ENCODE measurements at places on chromosomes 6 and 20.

- DNase-seq: no peak
These were observed 90.0 kb upstream of the BACH2 start for GRCh38 chr6:90386399-90387382.

GRCh38 chr6:33739571-33739970 lies 7.1 kb downstream of the IP6K3 start:
- no peak for DNase-seq

DNA sequence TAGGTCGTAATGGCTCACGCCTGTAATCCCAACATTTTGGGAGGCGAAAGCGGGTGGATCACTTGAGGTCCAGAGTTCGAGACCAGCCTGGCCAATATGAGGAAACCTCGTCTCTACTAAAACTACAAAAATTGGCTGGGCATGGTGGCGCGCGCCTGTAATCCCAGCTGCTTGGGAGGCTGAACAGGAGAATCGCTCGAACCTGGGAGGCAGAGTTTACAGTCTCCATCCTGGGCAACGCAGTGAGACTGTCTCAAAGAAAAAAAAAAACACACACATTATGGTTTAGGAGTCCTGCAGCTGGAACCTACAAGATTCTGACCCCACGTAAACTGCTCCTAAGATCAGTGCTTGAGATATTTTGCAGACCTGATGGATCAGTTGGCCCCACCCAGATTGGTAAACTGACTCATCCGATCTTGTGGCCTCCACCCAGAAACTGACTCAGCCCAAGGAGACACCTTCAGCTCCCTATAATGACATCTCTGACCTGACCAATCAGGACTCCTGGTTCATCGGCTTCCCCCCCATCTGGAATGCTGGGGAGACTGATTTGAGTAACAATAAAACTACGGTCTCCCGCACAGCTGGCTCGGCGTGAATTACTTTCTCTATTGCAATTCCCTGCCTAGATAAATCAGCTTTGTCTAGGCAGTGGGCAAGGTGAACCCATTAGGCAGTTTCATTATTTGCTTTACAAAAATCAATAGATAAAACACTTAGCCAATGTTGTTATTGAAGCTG lies 96.2 kb upstream of the BTN3A2 start:
- no peak for DNase-seq

- DNase-seq: no peak
These were observed 88.2 kb downstream of the SLC22A23 start for GRCh38 chr6:3368685-3369084.

DNA sequence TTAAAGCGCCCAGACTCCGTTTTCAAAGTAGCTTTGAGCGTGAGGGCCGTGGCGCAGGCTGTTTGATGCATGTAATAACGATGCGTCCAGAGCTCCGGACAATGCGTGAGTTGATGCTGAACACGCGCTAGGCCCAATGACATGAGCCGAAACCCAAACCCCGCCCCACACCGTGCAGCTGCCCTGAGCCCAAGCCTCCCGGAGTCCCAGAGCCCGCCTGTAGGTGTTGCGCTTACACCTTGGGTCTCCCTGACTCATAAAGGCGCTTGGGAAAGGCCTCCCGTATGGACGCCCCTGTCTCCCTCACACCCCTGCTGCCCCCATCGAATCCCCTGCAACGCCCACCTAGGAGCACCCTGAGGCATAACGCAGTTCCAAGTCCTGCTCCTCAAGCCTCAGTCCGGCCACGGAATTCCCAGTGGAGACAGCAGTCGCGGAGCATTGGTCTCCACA lies 87.6 kb downstream of the ERMARD start:
- no peak for DNase-seq

GRCh38 chr6:4342407-4343137 lies 207.2 kb upstream of the ECI2 start:
- DNase-seq: no peak

DNA sequence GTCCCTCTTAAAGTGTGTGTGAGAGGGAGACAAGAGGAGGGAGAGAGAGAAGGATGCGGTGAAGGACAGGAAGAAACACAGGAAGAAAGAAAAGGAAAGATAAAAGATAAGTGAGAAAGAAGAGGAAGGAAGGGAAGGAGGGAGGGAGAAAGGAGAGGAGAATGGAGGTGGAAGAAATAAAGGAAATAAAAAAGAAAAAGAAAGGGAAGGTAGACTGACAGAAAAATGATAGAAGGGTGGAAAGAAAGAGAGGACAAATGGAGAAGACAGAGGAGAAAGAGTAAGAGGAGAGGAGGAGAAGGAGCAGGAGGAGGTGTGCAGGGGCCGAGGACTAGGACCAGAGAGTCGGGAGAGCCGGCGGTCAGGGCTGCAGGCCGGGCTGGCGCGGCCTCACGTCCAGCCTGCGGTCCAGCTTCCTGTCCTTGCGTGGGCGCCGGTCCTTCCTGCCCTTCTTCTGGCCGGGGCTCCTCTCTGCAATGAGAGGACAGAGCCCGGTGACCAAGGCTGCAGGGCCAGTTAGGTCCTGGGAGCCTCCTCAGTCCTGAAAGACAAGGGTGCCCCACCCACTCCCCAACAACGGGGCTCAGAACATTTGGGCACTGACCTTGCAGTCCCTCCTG lies 42.0 kb downstream of the RSPO4 start:
- no peak for DNase-seq

- no peak for DNase-seq
These were observed 129.7 kb upstream of the PHACTR1 start for GRCh38 chr6:12586721-12587480.

- no peak for DNase-seq
These were observed 1.4 kb downstream of the CYB5R4 start for GRCh38 chr6:83860782-83861495.

DNA sequence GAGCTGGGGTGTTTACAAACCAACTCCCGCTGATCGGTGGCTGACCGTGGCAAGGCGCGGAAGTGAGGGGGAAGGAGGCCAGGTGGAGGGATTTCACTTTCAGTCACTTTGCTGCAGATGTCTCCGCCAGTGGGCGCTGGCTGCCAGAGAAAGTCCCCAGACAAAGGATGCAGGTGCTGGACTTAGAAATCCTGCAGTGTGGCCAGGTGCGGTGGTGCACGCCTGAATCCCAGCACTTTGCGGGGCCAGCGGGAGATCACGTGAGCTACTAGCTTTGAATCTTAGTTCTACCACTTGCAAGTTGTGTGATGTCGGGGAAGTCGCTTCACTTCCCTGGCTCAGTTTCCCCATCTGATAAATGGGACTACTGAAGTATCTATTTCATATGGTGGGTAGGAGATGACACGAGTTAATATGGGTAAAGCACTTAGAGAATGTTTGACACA lies 180.4 kb downstream of the ZNF217 start:
- peak; percentile 37 for DNase-seq

GRCh38 chr20:49685809-49686208 lies 27.9 kb downstream of the B4GALT5 start:
- DNase-seq: no peak

DNA sequence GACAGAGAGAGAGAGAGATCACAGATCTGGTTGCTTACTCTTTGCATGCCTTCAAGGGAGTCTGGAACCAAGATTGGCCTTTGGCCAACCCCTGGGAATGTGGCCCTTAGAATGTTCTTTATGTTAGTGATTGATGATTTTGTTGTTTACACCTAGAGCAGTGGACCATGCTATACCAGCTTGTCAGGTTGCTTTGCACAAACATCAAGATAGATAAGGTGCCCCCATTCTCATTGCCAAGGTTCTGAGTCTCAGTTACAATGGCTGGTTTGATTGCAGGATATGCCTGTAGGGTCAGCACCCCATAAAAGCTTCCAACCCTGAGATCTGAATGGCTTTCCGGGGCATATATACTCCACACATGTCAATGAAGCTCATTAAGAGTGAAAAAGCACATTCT lies 53.5 kb upstream of the SLC2A12 start:
- peak; percentile 33 for DNase-seq

DNA sequence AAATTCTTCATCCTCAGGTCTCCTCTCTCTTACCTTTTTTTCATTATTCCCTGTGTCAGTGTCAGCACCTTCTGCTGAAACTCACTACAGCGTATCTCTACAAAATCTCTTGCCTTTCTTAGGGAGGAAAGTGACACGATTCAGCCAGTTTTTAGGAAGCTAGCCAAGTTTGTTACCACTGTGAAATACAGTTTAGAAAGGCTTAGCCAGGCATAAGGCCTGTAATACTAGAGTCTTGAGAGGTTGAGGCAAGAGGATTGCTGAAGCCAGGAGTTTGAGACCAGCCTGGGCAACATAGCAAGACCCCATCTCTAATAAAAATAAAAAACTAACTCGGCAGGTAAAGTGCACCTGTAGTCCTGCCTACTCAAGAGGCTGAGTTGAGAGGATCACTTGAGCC lies 16.7 kb downstream of the TAB2 start:
- no peak for DNase-seq

GRCh38 chr20:2773812-2774211 lies 26.6 kb downstream of the CPXM1 start:
- no peak for DNase-seq

GRCh38 chr20:62926229-62927127 lies at the start of gene DIDO1:
DIDO1 (minus strand) TSS chr20:62926505.
- peak; percentile 87 for DNase-seq

DNA sequence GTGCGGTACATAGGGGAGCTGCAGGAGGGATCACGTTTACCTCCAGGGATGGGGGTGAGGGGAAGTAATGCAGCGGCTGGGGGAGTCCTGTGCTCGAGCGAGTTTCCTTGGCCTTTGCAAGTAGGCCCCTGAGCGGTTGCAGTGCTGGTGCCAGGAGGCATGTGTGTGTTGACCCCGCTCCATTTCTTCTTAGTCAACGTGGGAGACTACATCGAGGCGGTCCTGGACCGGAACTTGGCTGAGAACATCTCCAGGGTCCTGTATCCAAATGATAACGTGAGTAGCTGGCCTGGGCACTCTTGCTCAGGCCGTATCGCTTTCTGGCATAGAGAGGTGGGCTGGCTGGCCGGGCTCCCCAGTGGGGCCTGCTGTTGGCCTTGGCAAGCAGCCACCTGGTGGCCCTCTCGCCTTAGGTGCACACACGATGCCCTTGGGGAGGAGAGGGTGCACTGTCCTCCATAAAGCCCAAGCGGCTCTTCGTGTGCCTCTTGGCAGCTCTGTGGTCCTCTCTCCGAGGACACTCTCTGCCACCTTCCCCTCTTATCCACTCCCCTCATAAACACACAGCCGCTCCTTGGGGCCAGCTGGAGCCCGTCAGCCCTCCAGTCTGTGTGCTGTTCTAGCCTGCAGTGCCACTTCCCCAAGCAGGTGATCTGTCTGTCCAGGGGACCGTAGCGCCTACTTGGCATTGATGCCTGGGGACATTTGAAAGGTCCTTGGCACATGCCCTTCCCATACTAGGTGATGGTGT lies 29.3 kb downstream of the PYGB start:
- DNase-seq: peak; percentile 53

DNA sequence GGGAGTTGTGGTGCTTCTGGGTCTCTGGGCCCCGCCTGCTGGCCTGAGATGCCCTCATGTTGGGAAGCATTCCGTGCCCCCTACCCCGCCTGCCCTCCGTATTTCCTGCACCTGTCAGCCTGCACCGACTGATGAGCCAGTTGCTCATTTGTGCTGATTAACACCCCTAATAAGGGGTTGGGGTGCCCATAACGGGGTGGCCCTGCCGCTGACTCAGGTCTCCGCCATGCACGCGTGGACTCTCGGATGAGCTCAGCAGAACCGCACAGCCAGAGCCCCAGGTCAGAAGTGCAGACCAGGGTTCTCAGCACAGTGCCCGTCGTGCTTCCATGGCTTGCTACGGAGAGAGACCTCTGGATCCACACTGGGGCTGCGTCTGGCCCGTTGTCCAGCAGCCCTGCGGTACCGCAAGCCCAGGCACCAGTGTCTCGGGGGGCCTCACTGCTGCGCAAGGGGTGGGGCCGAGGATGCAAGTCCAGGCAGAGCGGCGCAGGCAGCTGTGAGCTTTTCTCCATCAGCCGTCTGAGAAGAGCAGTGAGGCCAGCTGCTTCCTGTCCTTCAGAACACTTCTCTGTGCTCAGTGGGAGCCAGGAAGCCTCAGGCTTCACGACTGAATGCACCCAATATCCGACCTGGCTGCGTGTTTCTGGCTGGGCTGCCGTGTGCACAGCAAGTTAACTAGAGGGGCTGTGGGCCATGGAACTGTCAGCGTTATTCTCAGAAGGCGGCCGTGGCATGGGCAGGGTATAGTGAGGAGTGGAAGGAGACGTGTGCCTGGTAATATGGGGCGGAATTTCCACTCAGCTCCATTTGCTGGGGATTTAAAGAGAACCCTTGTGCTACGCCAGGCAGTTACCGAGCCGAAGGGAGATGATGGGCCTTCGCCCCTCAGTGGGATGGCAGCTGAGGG lies 18.6 kb downstream of the MTG2 start:
- DNase-seq: peak; percentile 75

- no peak for DNase-seq
These were observed 102.6 kb downstream of the CD109 start for GRCh38 chr6:73798592-73798991.

- DNase-seq: peak; percentile 5
These were observed 42.6 kb upstream of the SCML4 start for GRCh38 chr6:107866606-107867301.

GRCh38 chr20:22495789-22496188 lies 88.6 kb downstream of the FOXA2 start:
- no peak for DNase-seq

GRCh38 chr6:82397962-82398692 lies 34.5 kb downstream of the TPBG start:
- no peak for DNase-seq

DNA sequence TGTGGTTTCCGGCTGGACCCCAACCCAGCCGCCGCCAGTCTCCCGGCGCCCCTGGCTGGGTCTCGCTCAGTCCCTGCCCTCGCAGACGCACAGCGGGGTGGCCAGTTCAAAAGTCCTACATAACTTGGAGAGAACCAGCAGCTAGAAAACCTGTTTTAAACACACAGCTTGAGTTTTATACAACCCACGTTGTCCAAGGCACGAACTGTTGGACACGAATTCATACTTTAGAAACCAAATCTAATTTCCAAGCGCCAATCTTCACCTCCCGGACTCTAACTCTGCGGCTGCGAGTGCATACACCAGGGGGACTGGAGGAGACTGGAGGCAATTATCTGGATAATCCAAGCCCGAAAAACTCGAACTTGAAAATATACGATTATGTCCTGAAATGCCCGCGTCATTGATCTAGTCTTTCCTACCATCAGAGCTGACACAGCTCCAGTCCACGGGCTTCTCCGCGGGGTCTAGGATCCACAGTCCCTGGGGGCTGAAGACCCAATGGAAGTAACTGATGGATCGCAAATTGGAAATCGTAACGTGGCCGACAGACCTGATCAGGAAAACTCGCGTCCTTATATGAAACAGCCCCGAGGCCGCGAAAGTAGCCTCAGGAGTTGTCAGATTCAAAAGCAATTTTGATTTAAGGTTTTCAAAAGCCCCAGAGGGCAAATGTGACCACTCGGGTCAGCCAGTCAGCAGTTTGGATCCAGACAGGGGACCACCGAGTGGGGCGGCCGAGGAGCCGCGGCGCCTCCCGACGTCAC lies 843 bp upstream of the HEY2 start:
- peak; percentile 37 for DNase-seq

- no peak for DNase-seq
These were observed 47.5 kb downstream of the KIAA1755 start for GRCh38 chr20:38212806-38213606.

Measured in DMS79 treated with DMSO at 0.1 percent for 48 hours (cell line).